ENCODE measurements at places on chromosomes 5 and 9.
A peak's percentile ranks its signal among the peaks of the same experiment; 100 is the strongest.

GRCh38 chr5:15819617-15820016 is 319.6 kb downstream of the FBXL7 start:
- DNase-seq = no peak

DNA sequence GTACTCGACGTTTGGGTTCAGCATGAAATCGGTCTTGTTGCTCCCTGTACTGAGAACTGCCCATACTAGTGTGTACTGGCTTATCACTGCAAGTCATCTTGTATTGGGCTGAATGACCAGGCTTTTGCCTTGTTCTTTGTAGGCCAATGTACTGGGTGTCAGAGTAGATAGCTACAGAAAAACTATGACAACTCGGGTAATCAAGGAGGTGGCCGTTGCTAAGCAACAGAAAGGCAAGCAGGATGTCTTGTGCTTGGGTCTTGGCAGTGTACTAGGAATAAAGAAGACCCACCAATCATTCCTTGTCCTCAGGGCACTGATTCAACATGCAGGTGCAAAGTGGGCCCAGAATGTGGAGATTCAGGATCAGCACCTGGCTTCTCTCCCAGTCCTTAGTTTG is 11.9 kb upstream of the SHISAL2B start:
- no peak for DNase-seq

GRCh38 chr5:141564216-141564692 is 54.5 kb downstream of the DIAPH1 start:
- peak; percentile 70 for DNase-seq

DNA sequence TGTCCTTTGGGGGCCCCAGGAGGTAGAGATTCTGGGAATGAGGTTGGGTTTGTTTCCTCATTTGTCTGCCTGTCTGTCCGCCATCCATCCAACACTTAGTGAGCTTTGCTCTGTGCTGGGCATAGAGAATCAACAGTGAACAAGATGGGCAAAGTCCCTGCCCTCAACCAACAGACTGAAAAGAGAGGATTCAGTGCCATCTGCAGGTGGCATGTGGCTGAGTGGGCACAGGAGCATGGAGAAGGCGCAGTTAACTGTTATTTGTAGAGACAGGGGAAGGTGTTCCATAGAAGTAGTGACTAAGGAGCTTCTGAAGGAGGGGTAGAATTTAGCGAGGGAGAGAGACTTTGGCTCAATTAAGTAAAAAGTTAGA is 23.1 kb downstream of the POLR1E start:
- no peak for DNase-seq

DNA sequence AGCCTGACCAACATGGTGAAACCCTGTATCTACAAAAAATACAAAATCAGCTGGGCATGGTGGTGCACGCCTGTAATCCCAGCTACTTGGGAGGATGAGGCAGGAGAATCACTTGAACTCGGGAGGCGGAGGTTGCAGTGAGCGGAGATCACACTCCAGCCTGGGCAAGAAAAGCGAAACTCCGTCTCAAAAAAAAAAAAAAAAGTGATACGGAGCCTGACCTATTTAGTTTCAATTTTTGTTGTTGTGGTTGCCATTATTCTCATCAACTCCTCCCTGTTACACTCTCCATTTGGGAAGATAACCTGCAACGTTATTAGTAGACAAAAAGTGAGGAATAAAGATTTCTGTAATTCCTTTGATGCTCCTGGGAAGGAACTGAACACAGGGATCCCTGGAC is 1.3 kb downstream of the STOM start:
- DNase-seq = no peak

DNA sequence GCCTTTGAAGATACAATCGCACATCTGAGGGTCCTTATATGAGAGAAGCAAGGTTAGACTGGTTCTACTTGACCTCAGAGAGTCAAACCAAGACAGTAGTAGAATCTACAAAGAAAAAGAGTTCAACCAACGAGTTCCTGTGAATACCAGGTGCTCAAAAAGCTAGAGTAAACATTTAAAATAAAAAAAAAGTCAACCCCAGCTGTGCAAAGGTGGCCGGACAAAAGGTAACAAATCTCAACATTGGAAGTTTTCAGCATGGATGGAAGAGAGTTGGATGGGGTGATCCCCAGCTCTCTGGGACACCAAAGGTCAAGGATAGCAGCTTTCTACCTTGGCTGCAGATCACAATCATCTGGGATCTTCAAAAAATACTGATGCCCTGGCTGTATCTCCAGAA is 14.4 kb downstream of the SHB start:
- no peak for DNase-seq

All from stimulated activated CD4-positive, alpha-beta T cell treated with anti-CD3 and anti-CD28 coated beads, Interleukin-15, amount 100 ng/mL, for 24 hours (primary cell).